ENCODE measurements at places on chromosomes 3 and 15. TPM values are rescaled to one million over a fixed set of nuclear protein-coding genes. Genes with fewer than 3 reads are reported as not detected.

DNA sequence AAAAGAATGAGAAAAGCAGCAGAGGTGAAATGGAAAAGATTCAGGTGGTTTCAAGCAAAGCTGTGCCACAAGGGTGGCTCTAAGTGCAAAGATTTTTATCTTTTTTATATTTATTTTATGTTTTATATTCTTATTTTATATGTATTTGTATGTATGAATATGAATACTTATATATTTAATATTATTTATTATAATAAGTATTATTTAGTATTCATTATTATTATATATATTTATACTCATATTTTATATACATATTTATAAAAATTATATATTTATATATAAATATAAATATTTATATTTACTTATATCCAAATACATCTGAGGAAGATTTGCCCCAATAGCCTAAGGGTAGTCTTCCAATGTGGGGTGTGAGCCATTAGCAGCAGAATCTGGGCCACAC, 1002.0 kb downstream of the CADM2 start:
- DNase-seq, result no peak

DNA sequence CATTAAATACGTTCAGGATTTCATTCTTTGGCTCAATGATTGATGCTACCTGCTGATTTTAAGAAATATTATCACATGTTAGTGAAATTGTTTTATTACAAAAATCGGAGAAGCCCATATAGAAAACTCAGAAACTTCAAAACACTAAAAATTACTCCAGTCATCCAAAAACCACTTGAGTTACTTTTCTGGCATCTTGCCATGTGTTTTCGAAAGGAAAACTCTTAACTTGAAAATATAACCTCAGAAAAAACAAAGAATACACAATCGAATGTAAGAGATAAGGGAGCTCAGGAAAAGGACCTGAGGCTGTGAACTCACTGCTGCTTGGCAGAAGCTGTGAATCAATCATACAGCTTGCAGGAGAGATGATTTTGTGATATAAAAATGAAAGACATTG, 151.3 kb upstream of the SLITRK3 start:
- no peak for DNase-seq

Gene SLC30A4
- total RNA-seq, result 4.7 TPM

Gene TRPM1
- total RNA-seq, result 0.05 TPM

Gene CTXN2
- total RNA-seq, result 0.05 TPM
